Hepatocyte (in vitro differentiated cells): ENCODE measurements at places on chromosomes 16 and 17. TPM values are rescaled to one million over a fixed set of nuclear protein-coding genes. Genes with fewer than 3 reads are reported as not detected.
A peak's percentile ranks its signal among the peaks of the same experiment; 100 is the strongest.

- no peaks in the 10 kb centered on the region for H3K36me3 ChIP-seq
- DNase-seq: no peak
- peaks cover 15% of the 10 kb centered on the region for H3K4me1 ChIP-seq
- no peaks in the 10 kb centered on the region for H3K27me3 ChIP-seq
- no peak overlapping the region for H3K4me3 ChIP-seq
These were observed 39.5 kb downstream of the CYB5B start for GRCh38 chr16:69463876-69464275.

RHOT1 gene
- polyA plus RNA-seq: 22.6 and 23.9 TPM in 2 replicates

ZG16 gene
- polyA plus RNA-seq: 1.9 and 2.7 TPM in 2 replicates

SNX11 gene
- 9.2 and 13.2 TPM in 2 replicates for polyA plus RNA-seq

DNA sequence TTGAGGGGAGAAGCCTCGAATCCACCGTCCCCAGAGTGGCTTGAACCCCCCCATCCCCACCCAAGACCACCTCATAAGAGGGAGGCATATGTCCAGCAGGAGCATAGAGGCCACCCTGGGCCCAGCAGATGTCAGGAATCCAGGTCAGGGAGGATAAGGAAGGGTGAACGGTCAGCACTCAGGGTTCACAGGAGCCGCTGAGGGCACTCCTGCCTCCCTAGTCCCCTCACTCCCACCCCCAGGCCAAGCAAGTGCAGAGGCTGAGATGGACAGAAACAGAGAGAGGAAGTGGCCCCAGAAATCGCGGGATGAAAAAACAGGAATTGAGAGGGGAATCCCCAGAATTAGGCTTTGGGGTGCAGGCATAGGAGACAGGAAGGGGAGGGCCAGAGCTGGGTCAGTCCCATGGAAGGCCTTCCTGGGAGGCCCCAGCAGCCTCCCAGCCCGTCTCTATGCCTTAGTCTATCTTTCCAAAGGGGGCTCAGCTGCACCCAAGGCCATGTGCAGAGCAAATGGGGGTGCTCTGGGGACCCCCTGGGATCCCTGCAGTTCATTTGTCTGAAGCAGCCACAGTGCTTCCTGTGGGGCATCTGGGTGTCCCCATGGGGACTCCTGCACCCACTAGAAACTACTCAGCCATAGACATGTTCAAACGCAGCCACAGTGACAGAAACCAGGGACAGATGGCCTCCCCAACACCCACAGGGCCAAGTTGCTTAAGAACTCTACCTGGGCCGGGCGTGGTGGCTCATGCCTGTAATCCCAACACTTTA, 1.7 kb downstream of the CMTM3 start:
- H3K4me3 ChIP-seq: no peak overlapping the region
- no peaks in the 10 kb centered on the region for H3K27me3 ChIP-seq
- no peak for DNase-seq
- no peaks in the 10 kb centered on the region for H3K36me3 ChIP-seq
- peaks cover 12% of the 10 kb centered on the region for H3K4me1 ChIP-seq

- H3K4me1 ChIP-seq: peaks cover 17% of the 10 kb centered on the region
- H3K27me3 ChIP-seq: no peaks in the 10 kb centered on the region
- no peak overlapping the region for H3K27ac ChIP-seq
- H3K36me3 ChIP-seq: no peaks in the 10 kb centered on the region
- no peak overlapping the region for H3K4me3 ChIP-seq
- DNase-seq: peak; percentile 5
These were observed 6.5 kb upstream of the BAIAP2 start for GRCh38 chr17:81028506-81028858.

DNA sequence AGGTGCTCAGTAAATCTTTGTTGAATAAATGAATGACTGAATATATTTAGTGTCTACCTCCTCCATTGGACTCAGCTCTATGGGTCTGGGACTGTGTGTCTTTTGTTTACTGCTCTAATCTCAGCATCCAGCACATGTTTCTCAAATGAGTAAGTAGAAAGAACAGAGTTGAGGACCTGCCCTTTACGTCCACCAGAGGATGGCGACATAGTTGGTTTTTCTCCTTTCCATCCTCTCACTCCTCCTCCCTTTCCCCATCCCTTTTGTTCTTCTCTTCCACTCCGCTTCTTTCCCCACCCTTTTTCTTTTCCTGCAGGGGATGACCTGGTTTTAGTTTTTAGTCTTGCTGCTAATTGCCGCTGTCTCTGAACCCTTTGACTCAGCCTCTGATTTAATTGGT, 12.1 kb upstream of the CHP2 start:
- H3K4me3 ChIP-seq: no peak overlapping the region
- H3K4me1 ChIP-seq: no peaks in the 10 kb centered on the region
- H3K27me3 ChIP-seq: peaks cover 12% of the 10 kb centered on the region
- no peaks in the 10 kb centered on the region for H3K36me3 ChIP-seq
- no peak overlapping the region for H3K27ac ChIP-seq

NME1 gene
- polyA plus RNA-seq: 106 and 122 TPM in 2 replicates

GUCY2D gene
- 1.6 and 1.9 TPM in 2 replicates for polyA plus RNA-seq

GRCh38 chr17:6623941-6624340, 16.6 kb downstream of the KIAA0753 start:
- no peak overlapping the region for H3K27ac ChIP-seq
- no peaks in the 10 kb centered on the region for H3K27me3 ChIP-seq
- no peak for DNase-seq
- H3K36me3 ChIP-seq: peaks cover 3% of the 10 kb centered on the region

DNA sequence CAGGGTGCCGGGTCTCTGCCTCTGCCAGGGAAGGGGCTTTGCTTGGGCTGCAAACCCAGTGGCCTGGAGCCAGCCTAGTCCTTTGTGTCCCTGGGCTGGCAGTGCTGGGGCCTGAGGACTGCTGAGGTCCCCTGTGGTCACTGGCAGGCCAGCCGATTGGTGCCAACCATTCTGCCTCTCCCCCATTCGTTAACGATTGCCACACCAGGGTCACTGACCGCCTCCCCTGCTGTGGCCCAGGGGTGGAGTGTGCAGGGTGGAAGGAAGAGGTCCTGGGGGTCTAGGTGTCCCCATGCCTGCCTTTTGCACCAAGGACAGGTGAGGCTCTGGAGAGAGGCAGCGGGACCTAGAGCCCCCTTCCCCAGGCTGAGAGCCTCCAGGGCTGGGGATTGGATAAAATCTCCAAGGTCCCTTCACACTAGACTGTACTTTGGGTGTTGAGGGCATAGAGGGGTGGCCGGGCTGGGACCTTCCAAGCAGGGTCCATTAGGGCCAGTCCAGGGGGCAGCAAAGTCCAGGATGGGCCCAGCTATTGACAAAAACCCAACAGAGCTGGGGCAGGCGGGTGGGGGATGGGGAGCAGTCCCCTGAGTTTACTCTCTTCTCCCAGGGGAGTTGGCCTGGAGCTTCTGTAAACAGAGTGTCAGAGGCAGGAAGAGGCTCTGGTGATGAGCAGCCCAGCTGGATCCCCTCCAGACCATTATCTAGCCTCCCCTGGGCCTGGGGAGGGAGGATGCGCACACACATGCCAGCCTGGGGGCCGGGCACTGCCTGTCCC, 1.1 kb downstream of the VASN start:
- H3K4me1 ChIP-seq: peaks cover 57% of the 10 kb centered on the region
- no peaks in the 10 kb centered on the region for H3K27me3 ChIP-seq
- DNase-seq: peak; percentile 77
- H3K4me3 ChIP-seq: peak overlapping the region; percentile 91
- no peaks in the 10 kb centered on the region for H3K36me3 ChIP-seq

DNA sequence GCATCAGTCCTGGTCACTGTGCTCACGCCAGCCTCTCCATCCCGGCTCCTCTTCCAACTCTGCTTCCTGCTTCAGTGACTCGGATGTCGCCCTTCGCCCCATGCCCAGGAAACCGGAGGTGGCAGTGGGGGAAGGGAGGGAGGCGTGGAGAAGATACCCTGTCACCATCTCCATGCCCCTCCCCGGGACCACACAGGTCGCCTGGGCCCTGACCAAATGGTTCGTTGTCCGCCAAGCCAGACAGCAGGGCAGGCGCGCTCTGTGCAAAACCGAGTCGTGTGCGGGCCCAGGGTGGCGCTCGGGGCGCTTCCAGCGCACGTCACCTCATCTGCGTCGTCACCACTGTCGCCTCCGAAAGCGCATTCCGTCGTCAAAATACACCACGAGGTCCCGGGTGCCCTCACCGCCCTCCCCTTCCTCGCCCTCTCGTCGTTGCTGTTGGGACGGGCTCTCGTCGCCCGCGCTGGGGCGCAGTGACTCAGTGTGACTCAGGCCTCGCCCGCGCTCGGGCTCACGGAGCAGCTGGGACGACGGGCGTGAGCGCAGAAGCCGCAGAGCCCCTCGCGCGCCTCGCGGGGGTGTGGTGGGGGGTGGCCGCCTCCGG, 39.2 kb downstream of the ZNF778 start:
- peak; percentile 60 for DNase-seq
- H3K27ac ChIP-seq: no peak overlapping the region
- no peaks in the 10 kb centered on the region for H3K4me1 ChIP-seq
- peaks cover 15% of the 10 kb centered on the region for H3K27me3 ChIP-seq
- no peaks in the 10 kb centered on the region for H3K36me3 ChIP-seq
- H3K4me3 ChIP-seq: no peak overlapping the region

MKS1 gene
- polyA plus RNA-seq: 11.9 and 15.6 TPM in 2 replicates

TNFRSF13B gene
- not detected in 2 replicates for polyA plus RNA-seq

GRCh38 chr17:34616148-34616547, 36.8 kb downstream of the TMEM132E start:
- DNase-seq: peak; percentile 57
- H3K27me3 ChIP-seq: no peaks in the 10 kb centered on the region
- H3K4me3 ChIP-seq: no peak overlapping the region
- H3K36me3 ChIP-seq: no peaks in the 10 kb centered on the region
- no peak overlapping the region for H3K27ac ChIP-seq

SOCS1 gene
- polyA plus RNA-seq: 18.6 and 33.5 TPM in 2 replicates
